ENCODE measurements at places on chromosomes 6 and 20.

DNA sequence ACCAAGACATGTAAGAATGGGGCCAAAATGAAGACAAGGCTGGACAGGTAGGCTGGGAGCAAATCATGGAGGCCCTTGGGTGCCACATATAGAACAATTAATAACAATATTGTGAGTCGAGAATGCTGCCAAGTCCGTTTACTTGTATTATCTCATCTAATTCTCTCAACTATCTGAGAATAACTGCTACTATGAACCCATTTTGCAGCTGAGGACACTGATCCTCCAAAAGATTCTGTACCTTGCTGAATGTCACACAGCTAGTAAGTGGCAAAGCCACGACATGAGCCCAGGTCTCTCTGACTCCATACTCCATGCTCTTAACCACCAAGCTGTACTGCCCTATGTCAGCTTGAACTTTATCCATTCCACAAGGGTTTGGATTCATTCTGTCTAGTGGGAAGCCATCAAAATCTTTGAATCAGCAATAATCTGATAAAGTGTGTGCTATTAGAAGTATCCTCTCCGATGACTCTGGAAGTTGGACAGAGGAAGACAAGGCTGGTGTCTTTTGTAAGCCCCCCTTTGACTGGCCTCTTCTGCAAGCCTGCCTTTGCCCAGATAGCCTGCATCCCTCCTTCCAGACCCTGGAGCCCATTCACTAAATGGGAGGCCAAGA lies 43.5 kb upstream of the PDYN start:
- DNase-seq: no peak

- DNase-seq: no peak
Observed at GRCh38 chr6:40965046-40965445, 74.0 kb downstream of the UNC5CL start.

DNA sequence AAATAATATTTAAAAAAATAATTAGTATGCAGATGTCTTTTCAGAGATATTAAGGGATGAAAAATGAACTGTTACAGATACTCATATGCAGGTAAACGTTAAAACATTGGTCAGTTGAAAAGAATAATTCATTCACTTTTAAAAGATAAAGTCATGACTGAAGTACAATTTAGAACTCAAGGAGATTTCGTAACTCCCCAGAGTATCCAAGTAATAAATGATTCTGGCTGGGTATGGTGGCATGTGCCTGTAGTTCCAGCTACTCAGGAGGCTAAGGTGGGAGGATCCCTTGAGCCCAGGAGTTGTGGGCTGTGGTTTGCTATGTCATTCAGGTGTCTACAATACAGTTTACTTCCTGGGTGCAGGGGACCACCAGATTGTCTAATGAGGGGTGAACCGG lies 122.3 kb upstream of the TMEM181 start:
- DNase-seq: peak; percentile 12

- DNase-seq: no peak
Observed at GRCh38 chr20:56173438-56173837, 75.1 kb upstream of the MC3R start.

GRCh38 chr20:23565503-23566045 lies 2.7 kb downstream of the CST9L start:
- no peak for DNase-seq

DNA sequence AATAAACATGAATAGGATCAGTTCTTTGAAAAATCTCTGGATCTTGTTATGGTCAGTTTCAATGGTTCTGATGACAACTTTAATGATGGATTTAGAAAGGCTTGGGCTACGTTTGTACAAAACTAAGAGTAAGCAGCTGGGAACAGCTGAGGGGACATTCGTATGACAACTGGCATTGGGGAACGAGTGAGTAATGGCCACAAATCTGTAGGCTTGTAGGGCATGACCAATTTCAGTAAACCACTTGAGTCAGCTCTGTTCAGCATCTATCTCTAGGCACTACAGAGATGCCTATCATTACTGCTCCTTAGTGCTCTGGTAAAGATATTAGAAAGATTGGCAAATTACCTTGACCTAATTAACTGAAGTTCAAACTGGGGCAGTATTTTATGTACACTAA lies 1375.6 kb downstream of the EPHA7 start:
- no peak for DNase-seq

DNA sequence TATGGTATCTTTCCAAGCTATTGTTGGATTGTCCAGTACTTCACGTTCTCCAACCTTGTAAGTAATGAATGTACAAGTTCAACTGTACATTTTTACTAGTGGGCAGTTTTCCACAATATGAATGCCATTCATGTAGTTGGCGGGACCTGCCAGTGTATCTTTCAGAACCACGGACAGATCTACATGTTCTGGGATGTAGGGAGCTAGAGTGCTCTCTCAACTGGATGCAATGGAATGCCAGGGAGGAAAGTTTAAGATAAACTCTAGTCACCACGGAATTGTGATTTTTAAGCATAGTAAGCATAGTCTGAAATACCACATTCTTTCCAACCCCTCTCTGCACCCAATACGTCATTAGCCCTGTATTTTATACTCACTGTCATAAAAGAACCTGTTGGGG lies 21.5 kb upstream of the HLA-C start:
- DNase-seq: peak; percentile 48

DNA sequence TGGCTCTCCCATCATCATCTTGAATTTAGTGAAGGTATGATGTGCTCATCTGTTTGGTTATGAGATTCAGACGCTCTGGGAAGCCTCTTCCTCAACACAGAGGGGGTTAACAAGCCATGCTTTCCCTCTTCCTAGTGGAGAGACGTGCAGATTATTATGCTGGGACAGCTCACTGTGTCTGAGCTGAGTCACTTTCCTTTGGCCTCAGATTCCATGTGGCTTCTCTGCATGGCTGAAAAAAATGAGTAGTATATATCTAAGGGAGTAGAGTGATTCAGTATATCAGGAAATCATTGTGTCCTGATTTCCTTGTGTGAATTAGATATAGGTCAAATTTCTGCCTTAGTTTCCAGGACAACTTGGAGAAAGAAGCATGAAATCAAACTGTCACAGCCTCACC lies 52.6 kb downstream of the FIG4 start:
- peak; percentile 89 for DNase-seq

- peak; percentile 54 for DNase-seq
Observed at GRCh38 chr6:32954986-32955802, 2.3 kb upstream of the HLA-DMA start.

DNA sequence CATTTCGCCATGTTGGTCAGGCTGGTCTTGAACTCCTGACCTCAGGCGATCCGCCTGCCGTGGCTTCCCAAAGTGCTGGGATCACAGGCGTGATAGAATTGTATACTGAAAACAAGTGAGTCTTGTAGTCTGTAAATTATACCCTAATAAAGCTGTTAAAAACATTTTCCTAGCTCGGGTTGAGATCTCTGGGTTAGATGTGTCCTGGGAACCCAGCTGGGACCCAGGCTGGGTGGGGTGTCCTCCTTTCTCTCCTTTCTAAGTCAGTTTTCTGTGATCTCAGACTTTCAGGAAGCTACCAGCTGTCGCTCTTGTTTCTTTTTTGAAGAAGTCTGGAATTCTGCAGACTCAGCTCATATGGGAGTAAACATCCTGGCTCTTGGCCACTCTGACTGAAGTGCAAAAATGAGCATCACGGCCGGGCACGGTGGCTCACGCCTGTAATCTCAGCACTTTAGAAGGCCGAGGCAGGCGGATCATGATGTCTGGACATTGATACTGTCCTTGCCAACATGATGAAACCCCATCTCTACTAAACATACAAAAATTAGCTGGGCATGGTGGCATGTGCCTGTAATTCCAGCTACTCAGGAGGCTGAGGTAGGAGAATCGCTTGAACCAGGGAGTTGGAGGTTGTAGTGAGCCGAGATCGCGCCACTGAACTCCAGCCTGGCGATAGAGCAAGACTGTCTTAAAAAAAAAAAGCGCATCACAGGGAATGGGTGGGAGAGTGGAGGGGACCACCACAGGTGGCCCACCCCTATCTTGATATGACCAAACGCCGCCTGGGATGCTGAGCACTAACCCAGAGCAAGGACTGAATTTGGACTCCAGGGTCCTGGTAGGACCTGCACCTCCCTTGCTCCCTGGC lies 9.9 kb upstream of the PCIF1 start:
- DNase-seq: peak; percentile 73

DNA sequence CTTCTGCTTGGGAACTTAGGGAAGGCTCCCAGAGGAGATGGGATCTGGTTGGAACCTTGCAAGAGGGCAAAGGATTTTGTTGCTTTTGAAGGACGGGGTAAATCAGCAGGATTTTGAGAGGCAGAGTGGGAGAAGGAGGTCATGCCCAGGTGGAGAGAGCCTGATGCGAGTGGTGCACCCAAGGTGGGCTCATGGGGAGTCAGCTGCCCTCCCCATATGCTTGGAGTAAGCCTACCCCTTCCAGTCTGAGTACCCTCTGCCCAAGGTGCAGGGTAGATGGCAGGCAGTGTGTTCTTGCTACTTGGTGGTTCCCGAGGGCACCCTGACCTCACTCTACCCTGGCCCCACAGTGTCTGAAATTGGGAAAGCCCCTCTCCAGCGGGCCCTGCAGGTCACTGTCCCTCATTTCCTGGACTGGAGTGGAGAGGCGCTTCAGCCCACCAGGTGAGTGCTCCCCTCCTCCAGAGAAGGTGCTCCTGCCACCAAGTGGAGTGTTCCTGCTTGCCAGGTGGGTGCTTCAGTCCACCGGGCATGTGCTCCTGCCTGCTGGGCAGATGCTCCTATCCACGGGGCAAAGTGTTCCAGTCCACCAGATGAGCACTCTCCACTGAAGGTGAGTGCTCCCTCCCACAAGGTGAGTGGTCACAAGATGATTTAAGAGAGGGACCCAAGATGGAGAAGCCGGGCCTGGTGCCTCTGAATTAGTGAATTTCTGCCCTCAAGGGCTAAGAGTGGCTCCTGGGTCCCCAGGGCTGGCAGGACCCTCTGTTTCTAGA lies 3.4 kb downstream of the BPIFB2 start:
- no peak for DNase-seq

GRCh38 chr20:59074456-59074855 lies 31.9 kb upstream of the PRELID3B start:
- no peak for DNase-seq

DNA sequence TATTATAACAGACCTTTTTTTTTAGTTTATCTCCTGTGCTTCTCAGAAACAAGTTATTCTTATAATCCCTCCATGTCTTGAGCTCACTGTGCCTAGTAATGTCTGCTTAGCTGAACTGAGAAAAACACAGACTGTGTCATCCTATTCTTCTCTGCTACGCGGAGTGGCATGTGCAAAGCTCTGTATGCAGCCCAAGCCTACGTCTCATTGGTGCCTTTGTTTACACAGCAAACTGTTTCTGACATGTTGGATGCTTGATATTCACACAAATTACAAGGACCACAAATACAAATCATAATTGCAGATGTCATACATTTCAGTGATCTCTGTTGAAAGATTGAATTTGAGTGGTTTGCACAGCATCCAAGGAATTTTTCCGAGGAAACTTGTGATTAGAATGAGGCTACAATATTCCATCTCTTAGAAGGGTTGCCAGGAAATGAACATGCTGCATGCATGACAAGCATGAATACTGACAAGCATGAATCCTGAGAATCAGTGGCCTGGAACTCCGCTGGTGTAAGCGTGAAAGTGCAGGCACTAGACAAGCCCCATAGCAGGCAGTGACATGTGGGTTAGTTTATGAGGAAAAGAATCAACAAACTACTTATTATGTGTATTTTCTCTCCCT lies 128.4 kb upstream of the SGK1 start:
- DNase-seq: peak; percentile 76

GRCh38 chr6:40295251-40295950 lies 291.8 kb downstream of the LRFN2 start:
- DNase-seq: peak; percentile 8

DNA sequence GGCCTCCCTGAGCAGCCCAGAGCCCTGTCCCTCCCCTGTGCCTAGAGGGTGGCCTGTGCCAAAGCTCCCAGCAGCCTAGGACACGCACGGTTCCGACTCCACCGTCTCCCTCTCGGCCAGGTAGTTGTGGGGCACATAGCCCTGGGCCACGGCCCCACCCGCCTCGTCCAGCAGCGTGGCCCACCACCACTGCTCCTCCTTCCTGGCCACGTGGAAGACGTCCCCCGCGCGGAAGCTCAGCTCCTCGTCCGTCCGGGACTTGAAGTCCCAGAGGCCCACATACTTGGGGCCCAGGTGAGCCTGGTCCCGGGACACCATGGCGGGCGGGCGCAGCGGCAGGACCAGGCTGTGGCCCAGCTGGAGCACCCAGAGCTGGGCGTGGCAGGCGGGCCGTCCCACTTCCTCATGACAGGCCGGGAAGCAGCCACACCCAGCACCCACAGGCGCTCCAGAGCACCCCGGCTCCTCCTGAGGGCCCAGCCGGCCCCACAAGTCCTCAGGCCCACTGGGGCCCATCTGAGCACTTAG lies at the start of gene PTK6:
TSS of gene PTK6 (minus strand) at position 380 of the 528 bp plus-strand sequence. CDS start at position 318, 62 bp downstream.
- no peak for DNase-seq

DNA sequence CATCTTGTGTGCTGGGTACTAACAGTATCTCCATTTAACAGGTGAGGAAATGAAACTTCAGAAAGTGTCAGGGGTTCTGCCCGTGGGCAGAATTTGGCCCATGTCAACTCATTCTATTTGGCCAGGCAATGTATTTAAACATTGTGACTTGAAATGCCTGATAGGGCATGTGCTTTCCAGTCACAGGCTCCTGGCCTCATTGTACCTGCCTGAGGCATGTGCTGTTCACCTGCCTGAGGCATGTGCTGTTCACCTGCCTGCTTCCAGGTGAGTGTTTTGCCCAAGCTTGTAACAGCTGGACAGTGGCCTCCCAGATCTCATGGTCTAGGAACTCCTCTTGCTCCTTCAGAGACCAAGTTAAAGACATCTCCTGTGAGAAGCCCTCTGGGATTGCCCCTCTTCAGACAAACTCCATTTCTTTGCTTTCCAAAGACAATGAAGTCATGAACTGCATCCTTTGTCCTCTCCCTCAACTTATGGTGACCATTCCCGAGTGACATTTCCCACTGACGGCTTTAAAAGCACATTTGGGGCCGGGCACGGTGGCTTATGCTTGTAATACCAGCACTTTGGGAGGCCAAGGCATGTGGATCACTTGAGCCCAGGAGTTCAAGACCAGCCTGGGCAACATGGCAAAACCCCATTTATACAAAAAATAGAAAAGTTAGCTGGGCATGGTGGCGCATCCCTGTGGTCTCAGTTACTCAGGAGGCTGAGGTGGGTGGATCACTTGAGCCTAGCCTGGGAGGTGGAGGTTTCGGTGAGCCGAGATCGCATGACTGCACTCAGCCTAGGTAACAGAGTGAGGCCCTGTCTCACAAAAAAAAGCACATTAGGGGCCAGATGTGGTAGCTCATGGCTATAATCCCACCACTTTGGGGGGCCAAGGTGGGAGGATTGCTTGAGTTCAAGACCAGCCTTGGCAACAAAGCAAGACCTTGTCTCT lies 48.7 kb downstream of the BCAS4 start:
- no peak for DNase-seq

- no peak for DNase-seq
Observed at GRCh38 chr6:16278048-16278724, 39.8 kb downstream of the GMPR start.

GRCh38 chr20:39263076-39263475 lies 300.9 kb downstream of the DHX35 start:
- peak; percentile 41 for DNase-seq

GRCh38 chr6:127201321-127201720 lies 65.3 kb upstream of the RNF146 start:
- peak; percentile 88 for DNase-seq

GRCh38 chr6:137025786-137026730 lies 18.7 kb downstream of the IL20RA start:
- DNase-seq: no peak
